ENCODE measurements at places on chromosomes 6 and 20.

GRCh38 chr20:47788741-47789080, 3.4 kb upstream of the SULF2 start:
- no peak for DNase-seq

GRCh38 chr6:163634211-163635171, 220.0 kb downstream of the QKI start:
- DNase-seq, result no peak

DNA sequence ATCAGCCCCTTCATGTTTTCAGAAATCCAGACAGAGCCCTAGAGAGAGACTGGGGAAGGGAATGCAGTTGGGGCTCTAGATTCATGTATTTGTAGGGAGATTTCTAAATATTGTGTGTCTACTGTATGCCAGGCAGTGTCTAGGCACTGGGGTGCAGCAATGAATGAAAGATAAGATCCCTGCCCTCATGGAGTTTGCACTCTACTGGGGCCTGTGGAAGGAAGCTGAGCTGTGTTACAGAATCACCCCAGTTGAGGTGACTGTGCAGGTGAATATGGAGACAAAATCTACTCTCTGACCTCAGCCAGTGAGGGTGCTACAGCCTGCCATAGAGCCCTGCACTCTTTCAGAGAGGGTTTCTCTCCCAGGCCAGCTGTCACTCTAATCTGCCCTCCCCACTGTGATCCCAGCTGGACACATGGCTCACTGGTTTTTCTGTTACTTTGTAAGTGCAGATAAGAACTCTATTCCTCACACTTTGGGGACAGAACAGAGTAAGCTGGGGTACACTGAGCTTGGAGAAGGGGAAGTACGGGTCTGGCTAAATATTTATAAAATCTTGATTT, 69.2 kb upstream of the E2F3 start:
- no peak for DNase-seq

- DNase-seq, result no peak
These were observed 9.5 kb upstream of the PAQR8 start for GRCh38 chr6:52352239-52353018.

DNA sequence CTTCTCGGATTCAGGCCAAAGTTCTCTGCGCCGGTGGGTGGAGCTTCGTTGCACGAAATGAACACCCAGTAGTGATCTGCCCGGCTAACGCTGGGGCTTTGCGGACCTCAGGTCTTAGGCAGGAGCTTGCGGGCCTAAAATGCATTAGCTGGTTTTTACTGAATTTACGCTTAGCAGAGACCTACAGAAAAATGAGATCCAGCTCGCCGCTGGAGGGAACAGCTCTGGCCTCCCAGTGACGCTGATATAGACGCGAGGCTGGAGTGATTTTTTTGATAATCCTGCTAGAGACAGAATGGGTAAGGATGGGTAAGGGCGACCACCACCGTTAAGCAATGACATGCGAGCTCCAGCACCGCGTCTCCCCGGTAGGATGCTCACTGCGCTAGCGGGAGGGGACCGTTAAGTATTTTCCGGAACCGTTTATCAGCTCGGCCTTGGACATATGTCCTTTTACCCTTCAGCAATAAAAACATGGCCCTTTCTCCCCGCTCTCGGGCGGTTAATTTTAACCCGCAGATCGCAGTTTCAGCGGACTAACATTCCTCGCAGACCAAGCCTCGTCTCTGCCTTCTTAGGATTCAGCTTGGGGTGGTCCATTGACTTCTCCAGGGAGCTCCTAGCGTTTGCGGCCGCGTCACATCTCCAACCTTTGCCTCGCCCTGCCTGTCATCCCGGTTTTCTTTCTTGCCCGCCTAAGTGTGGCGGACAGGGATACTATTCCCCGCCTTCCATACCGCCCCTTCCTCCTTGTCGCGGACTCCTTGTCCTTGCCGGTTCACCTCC, 109.3 kb downstream of the GPX5 start:
- no peak for DNase-seq

DNA sequence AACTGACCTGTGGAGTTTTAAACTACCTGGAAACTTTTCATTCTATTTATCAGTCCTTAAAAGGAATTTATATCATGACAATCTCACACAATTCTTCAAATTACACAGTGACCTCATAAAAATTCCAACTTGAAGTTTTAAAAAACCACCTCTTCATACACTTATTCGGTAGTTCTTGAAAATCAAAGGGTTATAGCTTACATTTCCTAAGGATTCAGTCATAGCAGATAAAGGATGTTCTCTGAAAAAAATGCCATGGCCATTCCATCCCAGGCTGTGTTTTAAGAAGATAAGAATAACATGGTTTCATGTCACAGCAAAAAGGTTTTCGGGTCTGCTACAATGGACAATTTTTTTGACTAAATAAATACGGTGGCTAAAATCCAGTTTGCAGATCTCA, 41.2 kb downstream of the GOPC start:
- no peak for DNase-seq

DNA sequence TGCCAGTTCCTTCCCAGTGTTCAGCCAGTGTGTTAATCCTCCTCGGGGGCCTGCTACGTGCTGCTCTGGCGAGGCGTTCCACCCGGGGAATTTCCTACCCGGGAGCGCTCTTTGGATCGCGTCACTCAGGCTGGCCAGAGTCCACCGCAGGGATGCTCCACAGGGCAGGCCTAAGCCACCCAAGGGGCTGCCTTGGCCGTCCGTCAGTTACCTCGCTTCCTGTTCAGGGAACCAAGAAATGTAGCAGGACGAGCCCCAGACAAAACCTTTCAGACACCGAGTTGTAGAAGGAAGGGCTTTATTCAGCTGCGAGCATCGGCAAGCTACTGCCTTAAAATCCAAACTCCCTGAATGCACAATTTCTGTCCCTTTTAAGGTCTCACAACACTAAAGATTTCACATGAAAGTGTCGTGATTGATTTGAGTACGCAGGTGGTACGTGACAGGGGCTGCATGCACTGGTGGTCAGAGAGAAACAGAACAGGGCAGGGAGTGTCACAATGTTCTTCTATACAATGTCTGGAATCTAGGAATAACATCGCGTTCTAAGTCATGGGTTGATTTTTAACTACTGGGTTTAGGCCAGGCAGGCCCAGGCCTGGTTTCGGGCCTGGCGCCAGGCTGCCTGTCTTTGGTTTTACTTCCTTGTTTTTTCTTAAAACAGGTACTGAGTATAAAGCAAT, 15.7 kb upstream of the POU5F1 start:
- DNase-seq, result no peak

Measured in activated CD8-positive, alpha-beta T cell treated with anti-CD3 and anti-CD28 coated beads, Interleukin-2, amount 10 ng/mL, durations not matched to agents 7 days and 5 days (primary cell).